Body of pancreas (tissue), 4 donors: ENCODE measurements at places on chromosomes 11 and 22.

GRCh38 chr11:69968396-69969347 is 109.4 kb upstream of the ANO1 start:
- H3K27ac ChIP-seq, result no peak overlapping the region
- H3K4me1 ChIP-seq, result peaks cover 13% of the 10 kb centered on the region
- no peak for DNase-seq
- H3K4me3 ChIP-seq, result no peak overlapping the region

DNA sequence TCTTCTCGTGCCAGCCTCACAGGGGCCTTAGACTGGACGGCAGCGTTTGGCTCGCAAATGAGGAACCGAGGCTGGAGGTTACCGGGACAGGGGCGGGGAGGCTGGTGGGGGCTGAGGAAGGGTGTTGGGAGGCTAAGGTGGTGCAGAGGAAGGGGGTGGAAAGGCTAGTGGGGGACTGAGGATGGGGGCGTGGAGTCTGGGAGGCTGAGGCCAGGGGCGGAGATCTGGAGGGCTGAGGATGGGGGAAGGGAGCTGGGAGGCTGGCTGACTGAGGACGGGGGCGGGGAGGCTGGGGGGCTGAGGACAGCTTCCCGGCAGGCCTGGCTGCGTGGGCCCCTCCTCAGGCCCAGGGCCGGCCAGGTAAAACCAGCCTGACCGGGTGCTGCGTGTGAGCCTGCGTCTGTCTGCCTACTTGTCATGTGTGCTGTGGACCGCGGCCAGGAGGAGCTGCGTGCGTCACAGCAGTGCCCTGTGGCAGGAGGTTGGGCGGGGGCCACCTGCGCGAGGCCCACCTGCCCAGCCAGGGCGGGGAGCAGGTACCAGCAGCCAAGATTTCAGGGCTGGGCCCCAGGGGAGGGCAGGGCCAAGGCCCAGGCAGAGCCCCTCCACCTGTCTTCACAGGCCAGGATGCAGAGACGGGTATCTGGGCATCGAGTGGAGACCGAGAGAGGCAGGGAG is 9.4 kb upstream of the PIM3 start:
- peaks cover 98% of the 10 kb centered on the region for H3K4me1 ChIP-seq
- peak overlapping the region; percentile 99 for H3K27ac ChIP-seq
- DNase-seq, result peak; percentile 99
- no peak overlapping the region for H3K4me3 ChIP-seq

GRCh38 chr11:34154059-34154875 is 48.8 kb downstream of the NAT10 start:
- no peak for DNase-seq
- no peak overlapping the region for H3K4me3 ChIP-seq
- H3K27me3 ChIP-seq, result no peaks in the 10 kb centered on the region

DNA sequence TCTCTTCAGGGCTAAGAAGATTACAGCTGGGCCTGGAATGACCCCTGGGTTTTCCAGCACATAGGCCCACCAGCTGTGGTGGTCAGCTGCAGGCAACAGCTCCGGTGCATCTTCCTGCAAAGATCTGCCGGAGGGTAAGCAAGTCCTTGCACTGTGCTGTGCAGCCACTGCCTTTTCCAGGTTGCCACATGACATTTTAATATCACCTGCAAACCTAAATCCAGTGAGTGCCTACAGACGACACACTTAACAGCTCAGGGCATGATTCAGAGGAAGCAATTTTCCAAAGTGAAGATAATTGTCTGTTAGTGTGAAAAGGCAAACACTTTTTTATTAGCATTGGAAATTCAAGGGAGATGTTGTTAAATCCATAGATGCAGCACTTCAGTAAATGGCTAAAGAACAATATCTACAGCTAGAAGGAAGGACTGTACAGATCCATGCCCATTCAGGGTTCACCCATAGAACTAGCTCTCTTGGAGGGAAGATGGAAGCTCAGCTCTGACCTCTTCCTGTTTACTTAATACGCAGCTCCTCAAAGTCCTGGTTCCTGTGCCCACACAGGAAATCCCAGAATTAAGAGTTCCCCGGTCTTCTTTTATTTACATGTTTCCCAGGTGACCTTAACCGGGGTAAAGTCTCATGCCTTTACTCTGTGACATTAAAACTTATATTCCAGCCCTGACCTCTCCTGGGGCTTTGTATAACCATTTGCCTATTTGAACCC is 13.3 kb upstream of the NRIP3 start:
- H3K4me3 ChIP-seq, result no peak overlapping the region
- H3K27me3 ChIP-seq, result no peaks in the 10 kb centered on the region
- H3K27ac ChIP-seq, result no peak overlapping the region
- peaks cover 5% of the 10 kb centered on the region for H3K4me1 ChIP-seq
- DNase-seq, result no peak
- no peaks in the 10 kb centered on the region for H3K36me3 ChIP-seq

DNA sequence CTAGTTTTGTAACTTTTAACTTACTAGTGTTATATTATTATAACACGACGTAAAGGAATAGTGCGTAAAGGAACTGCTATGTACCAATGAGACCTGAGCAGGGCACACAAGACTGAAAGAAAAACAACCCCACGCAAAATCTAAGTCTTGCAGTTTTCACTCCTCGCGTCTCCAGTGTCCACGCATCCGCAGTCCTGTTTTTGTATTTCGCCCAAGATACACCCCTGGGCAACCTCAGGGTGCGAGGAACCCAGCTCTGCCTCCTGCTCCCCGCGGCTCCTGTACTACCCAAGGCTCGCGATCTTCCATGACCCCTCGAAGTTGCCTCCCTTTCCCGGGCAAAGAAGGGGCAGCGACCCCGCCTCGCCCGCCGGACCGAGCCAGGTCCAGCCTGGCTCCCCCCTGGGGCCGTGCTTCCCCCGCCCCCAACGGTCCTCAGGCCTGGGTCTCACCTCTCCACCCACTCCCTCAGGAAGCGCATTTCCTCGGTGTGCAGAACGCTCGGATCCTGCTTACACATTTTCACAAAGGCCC is 393 bp downstream of the ST13 start:
- H3K27ac ChIP-seq, result peak overlapping the region; percentile 82
- H3K4me1 ChIP-seq, result peaks cover 54% of the 10 kb centered on the region
- DNase-seq, result no peak
- no peaks in the 10 kb centered on the region for H3K27me3 ChIP-seq

DNA sequence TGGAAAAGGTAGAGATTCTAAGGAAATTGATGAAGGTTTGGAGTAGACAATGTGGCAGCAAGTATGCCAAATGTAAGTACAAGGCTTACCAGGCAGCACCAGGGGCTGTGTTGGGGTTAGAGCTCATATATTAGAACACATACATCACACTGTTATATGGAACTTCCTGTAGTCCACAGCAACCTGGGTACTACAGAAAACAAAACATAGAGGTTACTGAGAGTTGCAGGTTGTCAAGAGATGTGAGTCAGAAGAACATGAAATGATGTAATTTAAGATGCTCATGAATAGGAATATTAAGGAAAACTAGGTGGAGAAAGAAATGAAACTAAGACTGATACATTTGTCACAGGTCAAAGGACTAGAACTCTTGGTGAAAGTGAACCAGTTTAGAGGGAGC is 22.0 kb downstream of the FAT3 start:
- H3K36me3 ChIP-seq, result no peaks in the 10 kb centered on the region
- H3K27me3 ChIP-seq, result no peaks in the 10 kb centered on the region
- H3K4me3 ChIP-seq, result no peak overlapping the region
- no peak overlapping the region for H3K27ac ChIP-seq
- no peaks in the 10 kb centered on the region for H3K4me1 ChIP-seq

DNA sequence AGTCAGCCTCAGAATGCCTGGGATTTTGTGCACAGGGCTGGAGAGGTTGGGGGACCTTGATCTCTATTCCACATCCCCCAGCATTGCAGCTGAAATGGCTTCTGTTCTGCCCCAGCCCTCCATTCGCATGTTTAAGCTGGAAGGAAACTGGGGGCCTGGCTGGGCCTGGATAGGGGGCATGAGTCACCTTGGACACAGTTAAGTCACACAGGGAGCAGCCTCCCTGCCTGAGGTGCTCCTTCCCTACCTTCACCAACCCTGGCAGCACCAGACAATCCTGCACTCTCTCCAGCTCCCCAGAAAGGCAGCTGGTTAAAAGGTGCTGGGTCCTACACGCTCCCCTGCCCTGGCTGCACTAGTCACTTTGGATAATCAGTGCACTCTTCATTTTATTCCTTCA is 763 bp downstream of the SMIM45 start:
- H3K27ac ChIP-seq, result no peak overlapping the region
- DNase-seq, result no peak
- H3K4me1 ChIP-seq, result peaks cover 3% of the 10 kb centered on the region
- no peaks in the 10 kb centered on the region for H3K27me3 ChIP-seq
- H3K36me3 ChIP-seq, result no peaks in the 10 kb centered on the region

DNA sequence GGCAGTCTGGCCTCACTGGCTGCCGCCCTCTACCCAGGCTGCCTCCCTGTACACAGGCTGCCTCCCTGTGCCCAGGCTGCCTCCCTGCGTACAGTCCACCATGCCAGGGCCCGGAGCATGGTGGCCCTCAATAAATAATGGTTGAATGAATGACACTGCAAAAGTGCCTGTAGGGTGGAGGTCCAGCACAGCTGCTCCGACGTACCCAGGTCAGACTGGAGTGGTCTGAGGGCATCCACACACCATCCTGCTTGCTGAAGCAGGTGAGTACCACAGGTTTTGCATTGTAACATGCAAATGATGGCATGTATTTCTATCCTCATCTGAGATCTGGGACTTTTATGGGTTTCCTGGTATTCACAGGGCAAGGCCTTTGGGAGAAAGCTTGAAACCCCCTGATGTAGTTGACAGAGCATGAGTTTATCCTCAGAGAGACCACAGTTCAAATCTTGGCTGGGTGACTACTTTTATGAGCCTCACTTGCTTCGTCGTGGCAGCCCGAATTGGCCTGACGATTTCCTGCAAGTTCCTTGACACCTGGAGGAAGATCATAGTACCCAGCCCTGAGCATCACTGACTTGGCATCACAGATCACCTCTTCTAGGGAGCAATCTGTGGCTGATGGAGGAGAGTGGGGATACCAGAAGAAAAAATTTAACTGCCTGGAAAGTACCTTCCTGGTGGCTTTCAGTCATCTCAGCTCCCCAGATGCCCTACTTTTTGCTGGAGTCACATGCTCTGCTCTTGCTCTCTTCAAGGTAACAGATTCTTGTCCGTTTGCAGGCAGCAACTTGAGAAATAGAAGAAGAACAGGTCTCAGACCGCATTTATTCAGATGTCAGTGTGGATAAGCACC is 16.0 kb upstream of the CYB5R3 start:
- H3K27ac ChIP-seq, result no peak overlapping the region
- H3K27me3 ChIP-seq, result no peaks in the 10 kb centered on the region
- H3K4me3 ChIP-seq, result no peak overlapping the region
- no peak for DNase-seq

DNA sequence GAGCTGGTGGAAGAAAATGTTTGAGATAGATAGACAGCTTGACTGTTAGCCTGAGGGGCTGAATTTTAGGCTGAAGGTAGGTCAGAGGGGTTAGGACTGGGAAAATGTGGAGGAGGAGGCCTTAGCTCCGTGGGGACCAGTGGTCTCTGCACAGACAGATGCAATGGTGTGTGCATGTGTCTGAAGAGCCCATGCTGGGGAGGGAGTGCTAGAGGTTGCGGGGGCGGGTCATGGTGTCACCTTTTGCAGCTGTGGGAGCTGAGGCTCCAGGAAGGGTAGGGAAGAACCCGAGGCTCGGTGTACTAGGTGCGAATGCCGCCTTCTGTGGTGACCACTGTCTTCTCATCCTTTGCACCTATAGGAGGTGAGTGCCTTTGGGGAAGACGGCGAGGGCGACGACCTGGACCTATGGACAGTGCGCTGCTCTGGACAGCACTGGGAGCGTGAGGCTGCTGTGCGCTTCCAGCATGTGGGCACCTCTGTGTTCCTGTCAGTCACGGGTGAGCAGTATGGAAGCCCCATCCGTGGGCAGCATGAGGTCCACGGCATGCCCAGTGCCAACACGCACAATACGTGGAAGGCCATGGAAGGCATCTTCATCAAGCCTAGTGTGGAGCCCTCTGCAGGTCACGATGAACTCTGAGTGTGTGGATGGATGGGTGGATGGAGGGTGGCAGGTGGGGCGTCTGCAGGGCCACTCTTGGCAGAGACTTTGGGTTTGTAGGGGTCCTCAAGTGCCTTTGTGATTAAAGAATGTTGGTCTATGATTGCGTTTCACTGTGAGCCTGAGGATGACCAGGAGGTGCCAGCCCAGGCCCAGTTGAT is 1.6 kb downstream of the SDF2L1 start:
- H3K27me3 ChIP-seq, result no peaks in the 10 kb centered on the region
- no peak overlapping the region for H3K27ac ChIP-seq
- H3K36me3 ChIP-seq, result peaks cover 2% of the 10 kb centered on the region
- DNase-seq, result peak; percentile 24

DNA sequence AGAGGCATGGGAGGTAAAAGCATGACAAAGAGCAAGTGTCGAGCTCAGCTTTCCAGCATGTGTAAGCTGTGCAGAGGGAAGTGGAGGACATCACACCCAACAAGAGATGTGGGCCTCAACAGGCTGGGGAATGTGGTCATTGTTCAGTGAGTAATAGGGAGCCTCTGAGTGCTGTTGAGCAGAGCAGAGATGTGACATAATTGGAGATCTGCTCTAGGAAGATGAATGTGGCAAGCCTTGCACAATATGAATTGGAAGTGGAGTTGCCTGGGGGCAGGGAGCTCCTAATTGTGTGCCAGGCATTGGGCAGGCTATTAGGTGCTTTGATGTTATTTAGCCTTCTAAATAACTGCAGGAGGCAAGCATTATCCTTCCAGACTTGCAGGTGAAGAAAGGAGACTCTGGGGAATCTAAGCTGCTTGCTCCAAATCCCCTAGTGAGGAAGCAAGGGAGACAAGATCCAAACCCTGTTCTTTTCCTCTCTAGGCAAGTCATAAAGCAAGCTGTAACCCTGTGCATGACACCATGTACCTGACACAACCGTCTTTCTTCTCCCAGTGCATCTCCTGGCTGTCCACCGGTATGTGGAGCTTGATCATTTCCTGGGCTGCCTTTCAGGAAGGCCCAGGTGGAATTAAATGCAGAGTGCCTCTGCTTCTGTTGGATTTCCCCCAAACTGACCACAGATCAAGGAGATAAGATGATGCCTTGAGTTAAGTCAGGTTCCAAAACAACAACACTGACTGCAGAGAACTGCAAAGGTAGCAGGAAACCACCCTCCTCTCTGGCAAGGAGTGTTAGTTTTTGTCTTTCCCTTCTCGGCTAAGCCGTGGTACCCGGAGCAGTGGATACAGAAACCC is 221.4 kb downstream of the TENM4 start:
- H3K36me3 ChIP-seq, result no peaks in the 10 kb centered on the region
- H3K27ac ChIP-seq, result no peak overlapping the region
- H3K27me3 ChIP-seq, result no peaks in the 10 kb centered on the region
- H3K4me3 ChIP-seq, result no peak overlapping the region
- no peaks in the 10 kb centered on the region for H3K4me1 ChIP-seq
- DNase-seq, result no peak

GRCh38 chr22:31343235-31344191 is 2.6 kb downstream of the PATZ1 start:
- H3K36me3 ChIP-seq, result no peaks in the 10 kb centered on the region
- no peak overlapping the region for H3K4me3 ChIP-seq
- H3K27ac ChIP-seq, result peak overlapping the region; percentile 93
- peak; percentile 93 for DNase-seq
- peaks cover 84% of the 10 kb centered on the region for H3K4me1 ChIP-seq
